ENCODE measurements at places on chromosomes 2 and 18.

DNA sequence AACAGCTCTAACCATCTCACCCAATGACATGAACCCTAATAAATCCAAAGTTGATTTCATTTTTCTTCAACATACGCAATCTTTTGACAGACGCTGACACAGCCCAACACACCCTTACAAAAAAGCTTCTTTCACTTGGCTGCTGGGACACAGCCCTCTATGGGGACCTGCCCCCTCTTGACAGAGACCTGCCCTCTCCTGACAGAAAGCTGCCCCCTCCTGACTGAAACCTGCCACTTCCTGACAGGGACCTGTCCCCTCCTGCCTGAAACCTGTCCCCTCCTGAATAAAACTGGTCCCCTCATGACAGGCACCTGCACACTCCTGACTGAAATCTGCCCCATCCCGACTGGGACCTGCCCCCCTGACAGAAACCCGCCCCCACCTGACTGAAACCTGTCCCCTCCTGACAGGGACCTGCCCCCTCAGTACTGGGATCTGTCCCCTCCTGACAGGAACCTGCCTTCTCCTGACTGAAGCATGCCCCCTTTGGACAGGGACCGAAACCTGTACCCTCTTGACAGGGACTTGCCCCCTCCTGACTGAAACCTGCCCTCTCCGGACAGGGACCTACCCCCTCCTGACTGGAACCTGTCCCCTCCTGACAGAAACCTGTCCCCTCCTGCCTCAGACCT is 87.9 kb downstream of the PXDN start:
- DNase-seq = no peak

DNA sequence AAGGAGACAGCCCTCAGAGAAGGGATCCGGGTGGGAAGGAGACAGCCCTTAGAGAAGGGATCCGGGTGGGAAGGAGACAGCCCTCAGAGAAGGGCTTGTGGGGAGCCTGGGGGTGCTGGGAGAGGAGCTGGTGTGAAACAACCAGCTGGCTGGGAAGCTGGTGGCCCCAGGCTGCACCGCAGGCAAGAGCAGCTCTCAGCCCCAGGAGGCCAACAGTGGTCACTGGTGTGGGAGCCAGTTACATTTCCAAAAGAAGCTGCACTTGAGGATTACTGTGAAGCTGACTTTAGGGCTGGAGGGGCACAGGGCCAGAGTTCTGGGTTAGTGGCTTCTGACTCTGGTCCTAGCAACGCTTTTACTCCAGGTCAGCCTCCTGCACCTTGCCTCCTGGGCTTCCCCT is 3.3 kb downstream of the HES6 start:
- DNase-seq = no peak

- DNase-seq = no peak
These were observed 13.3 kb downstream of the RIF1 start for GRCh38 chr2:151422917-151423439.

DNA sequence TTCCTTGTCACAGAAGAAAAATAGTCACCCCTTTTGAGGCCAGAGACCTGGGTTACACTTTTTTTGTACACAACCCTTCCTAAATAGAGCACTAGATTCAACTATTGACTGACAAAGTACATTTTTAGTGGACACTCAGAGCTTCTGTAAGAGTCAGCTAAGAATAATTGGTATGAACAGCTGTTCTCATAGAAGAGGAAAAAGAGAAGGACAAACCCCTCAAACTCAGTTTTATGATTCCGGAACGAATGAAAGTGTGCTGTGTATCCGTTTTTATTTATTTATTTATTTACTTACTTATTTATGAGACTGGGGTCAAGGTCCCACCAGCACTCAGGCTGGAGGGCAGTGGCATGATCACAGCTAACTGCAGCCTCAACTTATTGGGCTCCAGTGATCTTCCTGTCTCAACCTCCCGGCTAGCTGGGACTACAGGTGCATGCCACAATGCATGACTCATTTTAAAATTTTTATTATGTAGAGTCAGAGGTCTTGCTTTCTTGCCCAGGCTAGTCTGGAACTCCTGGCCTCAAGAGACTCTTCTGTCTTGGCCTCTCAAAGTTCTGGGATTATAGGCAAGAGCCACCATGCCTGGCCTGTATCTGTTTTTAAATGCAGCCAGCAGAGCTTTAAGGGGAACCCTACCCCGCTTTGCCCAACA is 36.0 kb upstream of the FZD5 start:
- DNase-seq = no peak

- no peak for DNase-seq
These were observed 66.8 kb upstream of the FZD7 start for GRCh38 chr2:201966691-201967438.

DNA sequence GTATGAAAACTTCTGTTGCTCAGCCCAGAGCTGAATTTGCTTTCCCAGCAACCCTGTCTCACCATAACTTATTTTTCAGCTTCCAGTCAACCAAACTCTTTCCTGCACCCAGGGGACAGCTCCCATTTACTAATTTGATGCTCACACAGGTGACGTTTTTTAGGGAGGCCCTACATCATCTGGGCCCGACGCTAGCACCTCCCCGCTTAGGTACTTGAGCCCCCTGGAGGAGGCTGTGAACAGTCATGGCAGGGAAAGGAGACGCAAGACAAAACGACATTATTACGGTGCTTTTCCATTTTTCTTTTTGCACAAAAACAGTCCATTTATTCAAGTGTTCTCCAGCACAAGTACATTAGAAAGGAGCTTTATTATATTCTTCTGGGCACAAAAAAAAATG is 59.2 kb upstream of the POMC start:
- DNase-seq = no peak

DNA sequence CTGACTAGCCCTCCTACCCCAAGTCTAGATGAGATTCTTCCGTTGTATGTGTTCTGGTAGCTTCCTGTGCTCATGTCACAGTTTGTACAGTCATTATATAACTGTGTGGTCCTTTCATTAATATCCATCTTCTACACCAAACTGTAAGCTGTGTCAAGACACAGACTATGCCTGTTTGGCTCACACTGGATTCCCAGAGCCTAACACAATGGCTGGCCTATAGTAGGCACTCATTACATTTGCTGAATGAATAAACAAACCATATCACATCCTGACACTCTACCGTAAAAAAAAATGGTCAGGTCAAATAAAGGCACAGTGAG is 72.6 kb downstream of the ANKRD44 start:
- no peak for DNase-seq

DNA sequence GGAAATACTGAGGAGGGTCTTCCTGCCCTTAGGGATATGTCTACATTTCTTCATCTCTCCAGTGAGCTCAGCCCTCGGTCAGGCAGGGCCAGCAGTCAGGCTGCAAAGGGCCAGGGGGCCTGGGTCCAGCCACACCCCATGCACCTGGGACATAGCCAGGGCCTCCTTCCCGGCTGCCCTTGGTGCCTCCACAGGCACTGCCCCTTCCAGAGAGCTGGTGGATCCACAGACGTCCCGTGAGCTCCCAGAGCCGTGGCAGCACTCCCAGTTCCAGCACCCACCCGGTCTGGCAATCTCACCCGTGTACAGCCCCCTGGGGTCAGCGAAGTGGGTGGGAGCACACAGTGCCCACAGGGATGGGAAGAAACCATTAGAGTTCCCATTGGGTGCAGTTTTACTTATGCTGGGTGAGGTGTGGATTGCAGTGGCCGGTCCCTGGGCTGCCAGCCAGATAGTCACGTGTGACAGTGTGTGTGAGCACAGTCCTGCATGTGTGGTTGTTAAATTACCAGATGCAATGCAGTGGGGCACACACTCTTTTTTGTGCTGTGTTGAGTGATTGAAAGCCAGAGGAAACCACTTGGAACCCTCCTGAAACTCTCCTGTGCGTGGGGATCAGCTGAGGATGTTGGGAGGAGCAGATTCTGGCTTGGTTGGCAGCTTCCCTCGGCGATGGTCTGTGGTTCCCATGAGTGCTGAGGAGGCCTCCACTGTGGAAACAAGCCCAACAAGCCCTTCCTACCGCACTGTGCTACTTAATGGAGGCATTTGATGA is 131.0 kb downstream of the SNTG2 start:
- no peak for DNase-seq

DNA sequence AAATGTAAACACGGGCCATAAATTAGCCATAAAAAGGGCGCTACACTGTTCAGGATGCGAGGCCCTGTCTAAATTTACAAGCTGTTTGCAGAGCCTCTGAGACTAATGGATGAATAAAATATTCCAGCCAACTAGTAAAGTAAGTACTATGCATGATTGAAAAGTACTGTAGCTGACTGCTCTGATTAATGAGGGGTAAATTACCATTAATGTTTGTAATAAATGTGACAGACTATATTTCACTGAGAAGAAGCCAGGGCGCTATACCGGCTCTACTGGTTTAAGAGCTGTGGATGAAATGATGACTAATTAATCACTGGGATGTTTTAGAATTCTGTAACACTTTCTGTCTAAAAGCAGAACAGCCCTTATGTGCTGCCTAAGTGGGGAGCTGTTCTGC is 54.3 kb upstream of the RGPD4 start:
- no peak for DNase-seq

- no peak for DNase-seq
These were observed at the start of gene TFPI for GRCh38 chr2:187554011-187554703. TSS of gene TFPI (minus strand) at chr2:187554435. CDS start at chr2:187503768, 50,667 bp downstream.

DNA sequence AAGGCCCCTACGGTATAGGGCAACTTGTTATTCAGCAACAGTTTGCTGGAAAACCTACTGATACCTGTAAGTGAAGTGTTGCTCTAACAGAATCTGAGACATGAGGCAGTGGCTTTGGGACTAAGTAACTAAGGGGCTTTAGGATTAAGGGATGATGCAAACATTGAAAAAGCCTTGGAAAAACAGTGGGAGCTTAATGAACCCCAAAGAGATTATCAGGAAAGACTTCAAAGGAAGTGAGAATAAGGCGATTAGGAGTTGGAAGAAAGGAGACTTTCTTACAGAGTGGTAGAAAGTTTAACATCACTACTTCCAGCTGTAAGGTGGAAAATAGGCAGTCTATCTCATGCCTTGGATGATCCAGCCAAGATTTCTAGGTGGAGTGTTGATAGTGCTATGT is 158.2 kb upstream of the TRIB2 start:
- no peak for DNase-seq

DNA sequence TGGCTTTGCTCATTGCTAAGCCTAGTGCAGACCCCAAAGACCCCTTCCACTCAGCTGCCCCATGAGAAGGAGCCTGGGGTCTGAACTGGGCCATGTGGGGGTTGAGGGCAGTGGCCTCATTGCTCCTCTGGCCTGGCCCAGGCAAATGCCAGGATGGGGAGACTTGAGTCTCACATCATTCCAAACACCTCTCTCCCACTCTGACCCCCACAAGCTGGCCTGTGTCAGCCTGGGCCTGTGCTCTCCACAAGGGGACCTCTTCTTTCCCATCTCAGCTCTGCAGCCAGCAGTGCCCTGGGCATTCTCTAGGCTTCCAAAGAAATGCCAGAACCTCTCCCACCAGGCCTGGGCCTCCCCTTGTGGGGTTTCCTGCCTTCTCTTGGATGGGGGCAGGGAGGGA is 45.8 kb upstream of the OTOF start:
- DNase-seq = no peak

DNA sequence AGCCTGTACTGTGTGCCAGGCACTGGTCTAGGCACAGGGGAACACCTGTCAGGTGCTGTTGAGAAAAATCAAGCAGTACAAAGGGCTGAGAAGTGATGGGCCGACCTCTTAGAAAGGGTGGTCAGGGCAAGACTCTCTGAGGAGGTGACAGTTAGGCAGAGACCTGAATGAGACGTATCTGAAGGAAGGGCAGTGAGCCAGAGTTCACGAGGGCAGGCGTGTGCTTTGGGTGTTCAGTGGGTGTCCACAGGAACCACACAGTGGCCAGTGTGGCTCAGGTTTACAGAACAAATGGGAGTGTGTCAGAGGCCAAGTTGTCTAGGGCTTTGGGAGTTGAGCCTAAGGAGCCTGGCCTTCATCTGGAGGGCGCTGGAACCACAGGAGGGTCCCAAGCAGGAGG is 6.2 kb downstream of the ARMC9 start:
- DNase-seq = no peak

DNA sequence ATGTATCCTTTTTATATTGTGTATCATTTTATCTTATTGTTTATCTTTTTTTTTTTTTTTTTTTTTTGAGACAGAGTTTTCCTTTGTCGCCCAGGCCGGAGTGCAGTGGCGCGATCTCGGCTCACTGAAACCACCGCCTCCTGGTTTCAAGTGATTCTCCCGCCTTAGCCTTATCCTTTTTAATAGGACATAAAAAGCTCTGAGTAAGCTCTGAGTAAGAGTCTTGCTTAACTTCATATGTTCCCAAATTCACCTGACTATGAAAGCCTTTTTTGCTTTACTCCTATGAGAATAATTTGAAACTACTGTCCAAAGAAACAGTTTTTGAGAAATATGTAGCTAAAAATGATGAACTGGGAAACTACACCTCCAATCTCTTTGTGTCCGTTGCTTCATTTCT is 525.5 kb downstream of the IRS1 start:
- DNase-seq = no peak

- no peak for DNase-seq
These were observed 16.7 kb downstream of the CPSF3 start for GRCh38 chr2:9440058-9440727.

GRCh38 chr2:26274058-26274613 is 29.4 kb downstream of the HADHB start:
- no peak for DNase-seq

DNA sequence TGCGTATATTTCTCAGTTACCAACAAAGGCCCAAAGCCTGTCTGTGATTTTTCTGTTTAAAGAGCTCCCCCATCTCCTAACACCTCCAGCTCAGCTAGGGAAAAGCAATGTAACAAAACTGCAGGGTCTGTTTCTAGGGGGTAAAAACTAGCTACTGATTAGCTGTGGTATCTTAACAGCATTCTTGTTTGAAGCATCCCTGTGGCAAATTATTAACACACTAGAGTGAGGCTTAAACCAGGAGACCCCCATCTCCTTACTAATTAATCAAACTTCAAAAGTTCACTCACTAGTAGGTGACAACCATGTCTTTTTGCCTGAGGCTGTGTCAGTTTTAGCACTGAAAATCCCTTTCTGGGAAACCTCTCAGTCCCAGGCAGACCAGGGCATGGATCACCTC is 186.2 kb upstream of the PARD3B start:
- DNase-seq = no peak

All from activated CD4-positive, alpha-beta T cell treated with anti-CD3 and anti-CD28 coated beads, Interleukin-2, amount 50 U/mL, for 4 hours (primary cell).